ENCODE measurements at places on chromosomes 2 and 18.

DNA sequence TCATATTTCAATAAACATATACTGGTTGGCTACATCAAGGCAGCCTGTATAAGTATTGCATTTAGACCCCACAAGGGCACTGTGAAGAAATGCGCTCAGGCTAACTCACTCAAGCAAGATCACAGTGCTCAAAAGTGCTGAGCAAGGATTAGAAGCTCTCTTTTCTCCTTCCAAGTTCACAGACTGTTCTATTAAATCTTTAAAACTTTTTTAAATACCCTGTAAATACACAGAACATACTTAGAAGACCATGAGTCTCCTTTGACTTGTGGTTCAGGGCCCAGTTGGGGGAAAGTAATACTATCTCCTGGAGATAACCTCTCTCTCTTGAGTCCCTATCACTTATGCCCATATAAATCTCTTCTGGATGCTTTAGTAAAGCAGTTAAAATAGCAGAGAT lies 152.9 kb downstream of the SP3 start:
- no peak for DNase-seq

DNA sequence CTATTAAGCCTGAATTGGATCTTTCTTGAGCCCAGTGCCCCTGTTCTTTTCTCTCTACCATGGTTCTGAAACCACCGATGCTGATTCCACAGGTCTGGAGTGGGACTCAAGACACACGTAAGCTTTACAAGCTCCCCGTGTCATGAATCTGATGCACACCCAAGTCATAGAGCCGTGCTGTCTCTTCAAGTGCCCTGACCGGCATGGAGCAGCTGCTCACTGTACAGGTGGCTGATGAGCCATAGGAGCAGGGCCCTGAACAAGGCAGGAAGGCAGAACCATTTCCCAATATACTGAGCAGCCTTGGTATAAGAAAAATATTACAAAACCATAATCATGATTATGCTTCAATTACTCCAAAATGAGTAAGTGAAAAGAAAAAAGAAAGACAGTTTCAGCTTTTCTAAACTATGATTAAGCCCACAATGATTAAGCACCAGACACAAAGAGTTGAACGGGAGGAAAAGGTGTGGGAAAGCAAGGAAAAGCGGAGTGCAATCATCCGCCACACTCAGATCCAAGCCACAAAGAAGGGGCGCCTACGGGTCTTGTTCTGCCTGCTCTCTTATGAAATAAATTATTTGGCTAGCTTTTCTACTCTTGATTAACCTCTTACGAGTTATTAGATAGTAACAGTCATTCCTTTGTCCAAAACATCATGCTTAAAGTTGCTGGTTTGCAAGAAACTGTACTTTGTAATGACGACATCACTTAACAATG lies 41.7 kb downstream of the NOL10 start:
- DNase-seq, result no peak

- DNase-seq, result no peak
These were observed 7.7 kb upstream of the YWHAQ start for GRCh38 chr2:9638532-9638931.

DNA sequence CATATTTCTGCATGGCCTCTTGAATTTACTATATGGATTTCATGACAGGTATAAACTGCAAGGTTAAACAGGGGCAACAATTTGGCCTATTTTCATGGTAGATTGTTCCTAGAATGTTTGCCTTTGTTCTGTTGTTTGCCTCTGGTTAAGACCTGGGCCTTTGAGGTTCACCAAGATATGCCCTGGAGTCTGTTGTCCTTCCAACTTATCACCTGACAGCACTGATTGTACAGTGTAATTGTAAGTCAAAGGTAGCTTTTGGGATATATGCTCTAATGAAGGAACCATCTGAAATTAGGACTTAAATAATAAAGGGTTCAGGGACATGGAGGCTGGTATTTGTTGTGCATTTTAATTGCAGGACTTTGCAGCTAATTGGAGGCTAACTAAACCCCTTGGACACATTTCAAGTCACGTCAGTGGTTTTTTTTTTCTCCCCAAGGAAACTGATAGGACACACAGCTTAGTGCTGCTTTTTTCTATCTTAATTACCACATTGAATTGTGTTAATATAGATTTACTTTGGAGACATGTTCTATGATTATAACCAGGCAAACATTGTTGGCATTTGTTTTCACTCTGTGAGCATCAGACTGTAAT lies 771.2 kb upstream of the LINC00305 start:
- DNase-seq, result no peak

GRCh38 chr2:159266554-159266953 lies 19.9 kb downstream of the WDSUB1 start:
- no peak for DNase-seq

GRCh38 chr2:237171396-237171795 lies 85.7 kb downstream of the COPS8 start:
- no peak for DNase-seq

- DNase-seq, result no peak
These were observed 120.6 kb upstream of the SMAD7 start for GRCh38 chr18:49071317-49071716.

DNA sequence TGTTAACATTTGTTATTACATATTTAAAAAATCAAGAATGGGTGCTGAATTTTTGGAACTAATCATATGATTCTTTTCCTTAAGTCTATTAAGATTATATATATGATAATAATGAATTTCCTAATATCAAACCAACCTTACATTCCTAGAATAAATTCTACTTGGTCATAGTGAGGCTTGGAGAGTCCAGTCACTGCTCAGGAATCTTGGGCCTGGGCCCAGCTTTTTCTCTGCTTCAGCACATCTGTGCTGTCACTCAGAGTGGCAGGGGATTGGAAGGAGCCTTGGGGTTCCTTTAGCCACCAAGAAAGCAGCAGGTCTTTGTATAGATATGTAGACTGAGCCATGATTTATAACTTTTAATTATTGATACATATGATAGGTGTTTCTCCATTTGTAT lies 19.9 kb upstream of the ZAP70 start:
- no peak for DNase-seq

GRCh38 chr2:70785137-70785911 lies 5.1 kb downstream of the FIGLA start:
- no peak for DNase-seq

DNA sequence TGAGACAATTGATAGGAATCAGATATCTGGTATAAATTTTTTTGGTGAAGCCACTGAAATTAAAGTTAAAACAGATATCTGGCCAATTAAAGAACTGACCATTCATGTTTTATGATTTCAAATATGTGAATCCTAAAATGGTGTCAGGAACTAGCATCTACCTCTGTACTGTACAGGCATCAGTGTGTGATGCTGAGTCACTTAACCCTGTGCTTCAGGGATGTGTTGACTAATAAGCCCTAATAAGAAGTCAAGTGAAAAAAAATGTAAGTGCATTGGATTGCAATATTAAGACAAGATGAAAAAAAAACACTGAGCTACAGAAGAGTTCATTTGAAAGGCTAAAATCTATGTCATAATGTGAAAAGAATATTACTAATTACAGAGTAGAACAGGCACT lies 9.1 kb upstream of the UNC80 start:
- DNase-seq, result no peak

DNA sequence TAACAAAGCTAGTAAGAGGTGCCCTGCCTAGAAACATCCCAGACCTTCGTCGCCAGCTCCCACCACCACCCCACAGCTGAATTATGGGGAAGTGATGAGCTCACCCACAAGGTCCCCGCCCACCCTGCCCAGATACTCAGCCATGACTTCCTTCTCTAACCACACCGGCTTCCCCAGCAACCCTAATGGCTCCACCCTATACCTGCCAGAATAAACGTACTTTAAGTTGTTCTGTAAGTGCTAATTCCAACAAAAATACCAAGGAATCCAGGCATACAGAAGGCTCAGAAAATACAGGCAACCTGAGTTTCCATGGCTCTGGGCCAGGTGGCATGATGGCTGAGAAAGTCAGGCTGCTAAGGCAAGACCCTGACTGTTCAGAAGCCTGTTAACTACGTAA lies 39.1 kb downstream of the TMEM163 start:
- DNase-seq, result no peak

- DNase-seq, result no peak
These were observed 900.8 kb downstream of the SLC4A3 start for GRCh38 chr2:220528180-220528675.

GRCh38 chr2:45370369-45370768 lies 240.7 kb downstream of the SRBD1 start:
- DNase-seq, result no peak

DNA sequence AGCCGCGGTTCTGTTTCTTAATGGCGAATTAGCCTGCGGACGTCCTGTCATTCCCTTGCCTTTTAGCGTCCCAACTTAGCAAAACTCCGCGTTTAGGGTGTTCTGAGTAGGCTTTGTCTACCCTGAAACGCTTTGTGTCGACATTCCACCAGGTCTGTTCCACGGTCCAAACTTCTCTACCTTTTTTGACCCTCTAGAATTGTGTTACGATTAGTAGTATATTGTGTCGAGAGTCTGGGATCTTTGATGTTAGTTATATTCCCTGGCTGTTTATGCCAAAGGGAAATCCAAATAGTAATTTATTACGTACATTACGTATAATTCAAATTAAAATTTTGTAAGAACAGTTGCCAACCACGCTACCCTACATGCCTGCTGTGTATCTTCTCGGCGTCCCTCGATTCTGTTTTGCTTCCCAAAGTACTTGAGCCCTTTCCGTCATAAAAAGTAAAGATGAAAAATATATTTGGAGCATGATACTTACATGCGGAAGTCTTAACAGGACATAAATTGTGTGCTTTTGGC lies 495 bp upstream of the TTC32 start:
- DNase-seq, result no peak

All from stimulated activated CD8-positive, alpha-beta memory T cell treated with anti-CD3 and anti-CD28 coated beads, Interleukin-15, amount 100 ng/mL, for 1 hour (primary cell).